Keratinocyte (primary cell): ENCODE measurements at places on chromosomes 3 and 15. TPM values are rescaled to one million over a fixed set of nuclear protein-coding genes. Genes with fewer than 3 reads are reported as not detected.

- no peak for DNase-seq
- H3K4me3 ChIP-seq = no peak overlapping the region
- H3K36me3 ChIP-seq = no peaks in the 10 kb centered on the region
These were observed 126.0 kb upstream of the PRR20G start for GRCh38 chr3:127413871-127414270.

GRCh38 chr3:114393367-114394072 is 99.7 kb downstream of the TIGIT start:
- H3K4me3 ChIP-seq = no peak overlapping the region
- H3K27me3 ChIP-seq = no peaks in the 10 kb centered on the region
- no peaks in the 10 kb centered on the region for H3K36me3 ChIP-seq
- H3K4me1 ChIP-seq = no peaks in the 10 kb centered on the region
- DNase-seq = no peak

- no peak for DNase-seq
- H3K4me3 ChIP-seq = no peak overlapping the region
- peaks cover 15% of the 10 kb centered on the region for H3K4me1 ChIP-seq
- no peaks in the 10 kb centered on the region for H3K27me3 ChIP-seq
These were observed 239.8 kb downstream of the ITPR1 start for GRCh38 chr3:4732925-4733324.

CAPN3 gene
- 6.9 to 28.8 TPM (median 15.8 TPM) in 3 replicates for polyA plus RNA-seq

AMOTL2 gene
- 39.8 to 57.2 TPM (median 45.6 TPM) in 3 replicates for polyA plus RNA-seq

CPEB1 gene
- polyA plus RNA-seq = 0.09 to 0.18 TPM (median 0.16 TPM) in 3 replicates
